ENCODE measurements at places on chromosomes 11 and 22.

GRCh38 chr22:50141891-50142363, 28.6 kb upstream of the PANX2 start:
- peak; percentile 72 for DNase-seq

- DNase-seq: no peak
Observed at GRCh38 chr11:20051469-20052399, 108.5 kb downstream of the DBX1 start.

- no peak for DNase-seq
Observed at GRCh38 chr22:46084376-46084775, 66.0 kb upstream of the PPARA start.

DNA sequence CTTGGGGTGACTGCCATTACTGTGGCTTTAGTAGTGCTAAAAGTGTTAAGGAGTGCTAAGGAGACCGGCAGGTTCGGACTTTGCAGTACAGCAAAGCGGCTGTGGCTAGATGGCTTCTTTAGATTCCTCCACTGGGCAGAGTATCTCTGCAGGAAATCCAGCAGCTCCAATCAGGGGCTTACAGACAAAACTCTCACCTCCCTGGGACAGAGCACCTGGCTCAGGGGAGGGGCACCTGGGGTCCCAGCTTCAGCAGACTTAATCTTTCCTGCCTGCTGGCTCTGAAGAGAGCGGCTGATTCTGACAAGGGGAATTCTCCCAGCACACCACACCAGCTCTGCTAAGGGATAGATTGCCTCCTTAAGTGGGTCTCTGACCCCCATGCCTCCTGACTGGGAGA, 668.8 kb upstream of the TENM4 start:
- DNase-seq: peak; percentile 71

- DNase-seq: peak; percentile 57
Observed at GRCh38 chr22:17366329-17366728, 2.9 kb upstream of the CECR2 start.

All from endodermal cell (in vitro differentiated cells).